Tongue (tissue), 3 donors: ENCODE measurements at places on chromosomes 13 and 19. TPM values are rescaled to one million over a fixed set of nuclear protein-coding genes. Genes with fewer than 3 reads are reported as not detected.

The LGI4 gene
- total RNA-seq = 7.6 TPM

The KIR2DL4 gene
- total RNA-seq = not detected

The TNFSF13B gene
- total RNA-seq = 1.8 TPM

The C13orf46 gene
- total RNA-seq = not detected

The SIRT2 gene
- total RNA-seq = 178 TPM

The SGTA gene
- 49.7 TPM for total RNA-seq

The DAZAP1 gene
- total RNA-seq = 55.9 TPM

The SIAH3 gene
- 0.10 TPM for total RNA-seq

The IFI30 gene
- 0.21 TPM for total RNA-seq

The BRME1 gene
- total RNA-seq = 3.1 TPM

The ZNF574 gene
- total RNA-seq = 14.5 TPM

The GPC5 gene
- 5.4 TPM for total RNA-seq

The SIGLECL1 gene
- not detected for total RNA-seq

The ELSPBP1 gene
- not detected for total RNA-seq

The ADGRE3 gene
- total RNA-seq = not detected

The LRRC63 gene
- not detected for total RNA-seq

The C1QTNF9B gene
- not detected for total RNA-seq

The PLIN5 gene
- total RNA-seq = 4.8 TPM

The CGB7 gene
- 0.21 TPM for total RNA-seq

The SYNGR4 gene
- not detected for total RNA-seq

The METTL21C gene
- 8.9 TPM for total RNA-seq

The PTGER1 gene
- not detected for total RNA-seq

The COPE gene
- 76.4 TPM for total RNA-seq

The HNRNPA1L2 gene
- 5.3 TPM for total RNA-seq

The FBXO27 gene
- total RNA-seq = 1.6 TPM

The EML2 gene
- total RNA-seq = 16.1 TPM

The CEBPA gene
- total RNA-seq = 14.6 TPM

The ZNF616 gene
- 12.8 TPM for total RNA-seq
